Heart left ventricle (tissue), 16 donors: ENCODE measurements at places on chromosomes 13 and 19. TPM values are rescaled to one million over a fixed set of nuclear protein-coding genes. Genes with fewer than 3 reads are reported as not detected.

The MEIS3 gene
- 2.2 TPM for total RNA-seq

The KIR2DL3 gene
- total RNA-seq, result not detected

The CASP14 gene
- total RNA-seq, result not detected

DNA sequence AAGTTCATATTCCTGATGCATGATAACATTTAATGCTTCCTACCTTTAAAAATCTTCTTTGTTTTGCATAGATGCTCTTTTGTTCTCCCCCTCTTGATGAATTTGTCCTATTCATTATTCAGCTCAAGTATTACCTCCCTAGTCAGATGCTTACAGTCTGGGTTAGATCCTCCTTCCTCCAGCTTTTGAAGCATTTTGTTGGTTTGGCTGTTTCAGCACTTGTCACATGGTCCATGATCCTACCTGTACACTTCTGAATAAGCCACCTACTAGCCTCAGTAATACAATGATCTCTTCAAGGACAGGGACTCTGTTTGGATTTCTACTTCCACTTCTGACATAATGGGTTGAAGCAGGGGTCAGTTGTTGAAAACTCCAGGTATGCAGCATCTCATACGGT is 37.4 kb downstream of the N4BP2L1 start:
- no peak for DNase-seq

GRCh38 chr19:1239796-1240737 is 1.5 kb upstream of the ATP5F1D start:
- peak; percentile 94 for DNase-seq

DNA sequence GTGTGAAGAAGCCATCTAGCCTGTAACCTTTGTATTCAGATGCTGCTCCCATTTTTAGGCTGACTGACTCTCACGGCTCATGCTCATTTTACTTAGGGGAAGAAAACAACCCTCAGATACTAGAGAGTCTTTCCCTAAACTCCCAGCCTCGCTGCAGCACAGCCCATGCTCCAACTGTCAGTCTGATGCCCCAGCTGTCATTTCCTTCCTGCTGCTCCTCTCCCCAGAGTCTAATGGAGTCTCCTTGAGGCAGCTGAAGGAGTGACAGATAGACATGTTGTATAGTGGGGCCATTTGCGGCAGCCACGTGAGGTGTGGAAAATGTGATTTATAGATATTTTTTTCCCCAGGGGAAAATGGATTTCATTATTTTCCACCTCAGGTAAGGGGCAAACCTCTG is 59.2 kb upstream of the OLFM4 start:
- DNase-seq, result no peak

DNA sequence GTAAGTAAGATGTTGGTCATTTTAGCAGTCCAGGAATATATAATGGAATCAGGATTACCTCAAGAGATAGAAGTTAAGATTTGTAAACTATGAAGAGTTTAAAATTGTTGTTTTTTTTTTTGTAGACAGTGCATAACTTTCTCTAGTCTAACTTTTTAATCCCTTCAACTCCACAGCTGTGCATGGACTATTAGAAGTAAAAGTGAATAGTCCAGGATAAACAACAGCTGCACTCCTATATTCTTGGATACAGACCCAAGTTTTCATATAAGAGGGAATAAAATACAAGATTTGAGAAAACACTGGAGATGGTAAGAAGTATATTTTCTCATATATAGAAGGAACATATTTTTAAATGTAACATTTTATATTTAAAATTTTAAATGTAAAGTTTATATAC is 1509.9 kb downstream of the SLITRK5 start:
- DNase-seq, result no peak

DNA sequence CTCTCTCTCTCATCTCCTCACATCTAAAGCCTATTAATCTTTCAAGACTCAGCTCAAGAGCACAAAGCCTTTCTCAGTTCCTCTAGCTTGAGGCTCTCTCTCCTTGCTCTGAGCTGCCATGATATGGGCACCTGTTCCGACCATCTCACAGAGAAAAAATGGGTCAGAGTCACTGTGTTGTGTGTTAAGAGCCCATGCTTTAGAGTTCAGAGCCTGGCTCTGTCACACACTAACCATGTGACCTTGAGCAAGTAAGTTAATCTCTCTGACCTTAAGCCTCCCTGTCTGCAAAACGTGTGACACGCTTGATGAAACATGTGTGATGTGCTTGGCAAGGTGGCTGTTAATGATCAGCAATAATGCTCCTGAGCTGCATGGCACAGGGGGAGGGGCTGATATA is 245.2 kb downstream of the DLEU7 start:
- no peak for DNase-seq

DNA sequence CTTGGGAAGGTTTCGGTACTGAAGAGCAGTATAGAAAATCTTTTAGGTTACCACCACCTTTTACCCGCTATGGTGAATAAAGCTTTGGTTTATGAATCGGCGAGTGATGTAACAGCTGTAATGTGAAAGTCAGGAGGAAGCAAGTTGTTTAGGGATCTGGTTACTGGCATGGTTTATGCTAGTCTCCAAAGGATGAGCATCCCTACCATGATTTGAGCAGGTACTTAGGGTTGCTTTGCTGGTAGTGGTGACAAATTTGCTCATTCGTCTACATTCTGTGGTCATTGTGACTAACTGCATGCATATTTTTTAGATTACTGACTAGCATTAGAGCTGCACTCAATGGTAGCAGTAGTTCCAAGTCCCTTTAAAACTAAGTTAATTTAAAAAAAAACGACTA is 104.1 kb downstream of the FRY start:
- no peak for DNase-seq

GRCh38 chr13:34048652-34049051 is 230.7 kb downstream of the RFC3 start:
- no peak for DNase-seq

DNA sequence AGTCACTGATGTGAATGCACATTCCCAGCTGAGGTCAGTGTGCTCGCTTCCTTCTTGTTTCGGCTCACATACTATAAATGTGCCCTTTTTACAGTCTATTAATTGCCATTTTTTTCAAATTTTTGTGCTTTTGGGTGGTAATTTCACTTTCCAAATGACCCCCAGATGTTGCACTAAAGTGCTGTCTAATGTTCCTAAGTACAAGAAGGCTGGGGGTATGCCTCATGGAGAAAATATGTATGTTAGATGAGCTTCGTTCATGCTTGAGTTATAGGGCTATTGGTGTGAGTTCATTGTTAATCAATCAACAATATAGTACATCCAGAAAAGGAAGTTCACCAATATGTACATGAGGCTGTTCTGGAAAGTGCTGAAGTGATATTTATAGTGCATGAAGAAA is 84.7 kb downstream of the KL start:
- no peak for DNase-seq
